ENCODE measurements at places on chromosomes 5 and 9. TPM values are rescaled to one million over a fixed set of nuclear protein-coding genes. Genes with fewer than 3 reads are reported as not detected.

LEAP2 gene
- 0.82 TPM for total RNA-seq

GFPT2 gene
- 10.1 TPM for total RNA-seq

DNA sequence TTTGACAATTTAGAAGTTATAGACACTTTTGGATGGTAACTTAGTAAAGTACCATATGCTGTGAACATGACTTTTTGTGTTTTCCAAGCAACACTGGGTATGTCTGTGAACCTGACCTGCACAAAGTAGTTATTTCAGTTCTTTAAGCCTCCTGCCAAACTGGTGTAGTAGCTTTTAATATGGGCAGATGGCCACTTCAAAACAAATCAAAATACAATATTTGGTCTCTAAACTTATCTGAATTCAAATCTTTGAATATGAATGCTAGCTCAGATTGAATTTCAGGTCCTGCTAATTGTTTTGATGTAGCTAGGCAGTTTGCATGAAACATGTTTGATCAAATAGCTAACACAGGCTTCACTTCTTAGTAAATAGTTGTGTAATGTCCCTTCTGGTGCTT, 1176.7 kb upstream of the CDH9 start:
- H3K27ac ChIP-seq, result no peak overlapping the region
- H3K4me1 ChIP-seq, result no peaks in the 10 kb centered on the region
- H3K4me3 ChIP-seq, result no peak overlapping the region

DNA sequence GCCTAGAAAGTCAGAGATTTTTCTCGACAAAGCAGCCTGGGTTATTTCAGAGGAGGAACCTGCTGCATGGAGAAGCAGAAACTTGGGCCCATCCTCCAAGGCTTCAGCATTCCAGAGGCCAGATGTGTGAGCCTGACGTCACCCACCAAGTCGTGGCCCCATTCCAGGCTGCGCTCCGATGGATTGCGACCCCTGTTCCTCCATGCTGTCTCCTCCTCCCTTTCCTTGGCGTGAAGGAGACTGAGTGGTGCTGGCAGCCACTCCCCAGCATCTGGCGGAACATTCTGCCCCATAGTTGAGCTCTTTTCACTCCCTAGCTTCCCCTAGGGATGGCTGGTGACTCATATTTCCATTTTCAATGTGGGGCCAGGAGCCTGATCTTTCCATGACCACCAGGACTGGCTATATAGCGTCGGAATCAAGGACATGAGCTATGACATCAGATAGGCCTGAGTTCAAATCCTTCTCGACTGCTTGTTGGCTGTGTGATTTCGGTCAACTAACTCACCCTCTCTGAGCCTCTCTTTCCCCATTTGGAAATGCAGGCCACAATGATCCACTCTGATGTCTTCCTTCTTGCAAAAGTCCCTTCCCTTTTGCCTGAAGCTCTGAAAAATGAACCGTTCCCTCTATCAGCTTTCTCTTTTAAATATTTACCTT, 24.5 kb upstream of the DUSP1 start:
- H3K27ac ChIP-seq, result no peak overlapping the region
- no peak for DNase-seq
- peaks cover 9% of the 10 kb centered on the region for H3K4me1 ChIP-seq
- no peak overlapping the region for H3K4me3 ChIP-seq
- H3K27me3 ChIP-seq, result no peaks in the 10 kb centered on the region

GRCh38 chr5:43421450-43422133, 9.4 kb upstream of the CCL28 start:
- no peak for DNase-seq
- H3K27me3 ChIP-seq, result no peaks in the 10 kb centered on the region
- H3K27ac ChIP-seq, result no peak overlapping the region
- H3K4me3 ChIP-seq, result no peak overlapping the region

DNA sequence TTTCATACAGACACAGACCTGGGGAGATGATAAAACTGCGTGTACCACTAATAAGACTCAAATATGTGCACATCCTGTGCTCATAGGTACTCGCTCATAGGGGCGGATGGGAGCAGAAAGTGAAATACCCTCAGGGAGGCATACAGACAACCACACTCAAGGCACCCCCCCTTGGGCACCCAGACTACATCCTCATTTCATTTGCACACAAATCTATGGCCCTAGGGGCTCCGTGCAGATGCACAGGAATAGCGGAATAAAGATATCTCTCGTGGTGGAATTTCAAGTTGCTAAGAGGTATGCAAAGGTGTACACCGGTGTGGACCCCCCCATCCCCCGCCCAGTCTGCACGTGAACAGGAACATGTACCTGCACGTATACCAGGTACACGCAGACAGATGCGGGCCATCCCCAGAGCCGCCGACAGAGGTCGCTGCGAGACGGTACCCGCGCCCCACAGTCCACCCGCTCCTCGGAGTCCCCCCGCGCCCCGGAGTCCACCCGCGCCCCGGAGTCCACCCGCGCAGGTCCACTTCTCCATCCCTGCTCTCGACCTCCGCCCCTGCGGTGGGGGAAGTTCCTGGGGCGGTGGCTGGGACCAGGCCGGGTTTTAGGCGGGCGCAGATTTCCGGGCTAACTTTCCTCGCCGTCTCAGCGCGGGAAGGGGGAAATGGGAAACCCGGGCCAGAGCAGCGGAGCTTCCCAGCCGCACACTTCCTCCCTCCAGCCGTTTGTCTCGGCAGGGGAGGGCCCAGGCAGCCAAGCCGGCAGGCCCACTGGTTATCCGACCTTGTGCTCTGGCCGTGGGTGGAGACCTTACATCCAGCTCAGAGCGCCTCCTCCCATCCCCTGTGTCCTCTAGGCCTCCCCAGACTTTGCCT, 1.0 kb upstream of the IL12B start:
- no peak overlapping the region for H3K27ac ChIP-seq
- DNase-seq, result peak; percentile 72
- H3K4me3 ChIP-seq, result peak overlapping the region; percentile 56

LCN1 gene
- total RNA-seq, result not detected

PCDHB12 gene
- 8.4 TPM for total RNA-seq

CORO2A gene
- 5.5 TPM for total RNA-seq

NMUR2 gene
- total RNA-seq, result not detected

- H3K27me3 ChIP-seq, result no peaks in the 10 kb centered on the region
- H3K27ac ChIP-seq, result no peak overlapping the region
- DNase-seq, result no peak
- H3K36me3 ChIP-seq, result peaks cover 5% of the 10 kb centered on the region
- peaks cover 10% of the 10 kb centered on the region for H3K4me1 ChIP-seq
Observed at GRCh38 chr9:20373263-20373662, 249.0 kb downstream of the MLLT3 start.

ARL14EPL gene
- total RNA-seq, result not detected

ACTL7A gene
- total RNA-seq, result not detected

CRHBP gene
- total RNA-seq, result 108 TPM

PCDHGA6 gene
- total RNA-seq, result 3.9 TPM

DNA sequence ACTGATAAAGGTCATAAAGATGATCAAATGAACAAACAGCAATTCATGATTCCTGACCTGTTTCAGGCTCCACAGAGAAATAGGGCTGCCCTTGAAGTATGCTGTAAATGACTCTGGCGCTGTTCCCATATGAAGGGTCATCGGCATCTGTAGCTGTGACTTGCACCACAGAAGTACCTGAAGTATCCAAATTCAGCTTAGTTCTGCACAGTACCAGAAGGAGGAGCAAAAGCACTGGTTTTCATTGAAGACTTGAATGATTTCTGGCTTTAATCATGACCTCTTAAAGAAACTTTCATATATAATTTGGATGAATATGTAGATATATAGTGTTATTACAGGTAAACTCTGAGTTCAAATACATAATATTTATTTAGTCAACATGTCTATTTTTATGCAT, 109.1 kb downstream of the CDH10 start:
- no peak overlapping the region for H3K27ac ChIP-seq
- no peak overlapping the region for H3K4me3 ChIP-seq
- no peak for DNase-seq
- H3K4me1 ChIP-seq, result peaks cover 5% of the 10 kb centered on the region
- H3K36me3 ChIP-seq, result no peaks in the 10 kb centered on the region
- H3K27me3 ChIP-seq, result no peaks in the 10 kb centered on the region

CCDC183 gene
- total RNA-seq, result 1.2 TPM
